ENCODE measurements at places on chromosomes 6 and 20.
A peak's percentile ranks its signal among the peaks of the same experiment; 100 is the strongest.

DNA sequence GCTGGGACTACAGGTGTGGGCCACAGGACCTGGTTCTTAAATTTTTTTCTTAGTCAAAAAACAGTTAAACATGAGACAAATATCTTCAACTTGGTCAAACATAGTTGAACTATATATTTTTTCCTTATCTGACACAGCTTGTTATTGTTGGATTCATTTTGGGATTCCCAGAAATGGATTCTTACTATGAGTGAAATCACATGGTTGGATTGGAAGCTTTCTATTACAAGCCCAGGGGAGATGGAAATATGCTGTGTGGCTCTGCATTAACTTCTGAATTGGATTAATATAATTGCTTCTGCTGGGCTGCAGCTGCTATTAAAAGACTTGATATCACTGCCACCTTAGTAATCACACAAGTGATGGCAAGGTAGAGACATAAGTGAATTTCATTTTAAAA lies 126.4 kb upstream of the DUSP22 start:
- no peak for DNase-seq

DNA sequence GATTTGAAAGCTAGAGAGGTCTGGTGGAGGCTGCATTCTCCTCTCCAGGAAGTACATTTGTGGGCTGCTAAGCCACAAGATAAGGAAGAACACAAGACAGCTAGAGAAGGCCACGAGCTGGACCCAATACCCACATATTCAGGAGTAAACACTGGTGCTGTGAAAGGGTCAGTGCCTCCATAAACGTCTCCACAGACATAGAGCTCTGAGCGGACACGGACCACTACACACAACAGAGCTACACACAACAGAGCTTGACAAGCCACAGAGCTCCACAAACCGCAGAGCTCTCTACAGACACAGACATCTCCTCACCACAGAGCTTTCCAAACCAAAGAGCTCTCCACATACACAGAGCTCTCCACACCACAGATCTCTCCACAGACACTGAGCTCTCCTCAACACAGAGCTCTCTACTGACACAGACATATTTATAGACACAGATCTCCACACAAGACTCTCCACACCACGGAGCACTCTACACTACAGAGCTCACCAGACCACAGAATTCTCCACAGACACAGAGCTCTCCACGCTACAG lies 51.9 kb downstream of the ERMARD start:
- no peak for DNase-seq

GRCh38 chr6:36455486-36456027 lies 12.8 kb downstream of the KCTD20 start:
- no peak for DNase-seq

DNA sequence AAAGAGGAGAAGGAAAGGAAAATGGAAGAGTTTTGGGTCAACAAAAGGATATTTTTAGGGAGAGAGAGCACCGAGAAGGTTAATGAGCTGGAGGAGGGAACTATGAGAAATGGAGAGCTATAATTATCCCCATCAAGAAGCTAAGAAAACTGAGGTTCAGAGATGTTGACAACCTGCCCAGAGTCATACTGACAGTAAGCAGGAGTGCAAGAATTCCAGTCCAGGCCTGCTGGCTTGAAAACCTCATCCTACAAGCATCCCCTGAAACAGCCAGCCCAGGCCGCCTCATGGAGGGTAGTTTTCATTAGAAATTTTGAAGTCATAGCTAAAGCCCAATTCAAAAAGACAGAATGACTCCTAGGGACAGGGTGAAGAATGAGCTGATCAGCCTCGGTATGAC lies 172.1 kb upstream of the LRFN2 start:
- DNase-seq: no peak

- no peak for DNase-seq
These were observed 16.2 kb upstream of the BCAS1 start for GRCh38 chr20:54086507-54087039.

GRCh38 chr20:32557319-32557718 lies 27.8 kb downstream of the NOL4L start:
- no peak for DNase-seq

- no peak for DNase-seq
These were observed 92.7 kb downstream of the PRL start for GRCh38 chr6:22204153-22204552.

- DNase-seq: no peak
These were observed 12.0 kb upstream of the SERPINB9 start for GRCh38 chr6:2915150-2915549.

GRCh38 chr20:41617059-41617901 lies 897 bp downstream of the CHD6 start:
- DNase-seq: peak; percentile 53

GRCh38 chr20:45347936-45348778 lies at the start of gene SDC4:
SDC4 (minus strand) TSS chr20:45348424; CDS start chr20:45348384, 40 bp downstream.
- no peak for DNase-seq

GRCh38 chr6:112863753-112864152 lies 516.6 kb downstream of the RFPL4B start:
- no peak for DNase-seq

GRCh38 chr6:72699159-72699558 lies 77.3 kb downstream of the KCNQ5 start:
- DNase-seq: no peak

DNA sequence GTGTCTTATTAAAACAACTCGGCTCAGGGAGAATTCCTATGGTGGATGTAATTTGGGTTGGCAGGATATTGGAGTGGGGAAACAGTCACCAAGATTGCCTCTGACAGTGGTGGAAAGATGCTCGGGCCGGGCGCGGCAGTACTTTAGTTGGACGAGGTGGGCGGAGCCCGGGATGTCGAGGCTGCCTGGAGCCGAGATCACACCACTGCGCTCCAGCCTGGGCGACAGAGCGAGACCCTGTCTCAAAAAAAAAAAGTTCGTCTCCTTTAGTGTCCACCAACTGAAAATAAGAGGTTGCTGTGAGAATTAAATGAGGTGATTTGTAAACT lies 621 bp downstream of the NOL7 start:
- no peak for DNase-seq

DNA sequence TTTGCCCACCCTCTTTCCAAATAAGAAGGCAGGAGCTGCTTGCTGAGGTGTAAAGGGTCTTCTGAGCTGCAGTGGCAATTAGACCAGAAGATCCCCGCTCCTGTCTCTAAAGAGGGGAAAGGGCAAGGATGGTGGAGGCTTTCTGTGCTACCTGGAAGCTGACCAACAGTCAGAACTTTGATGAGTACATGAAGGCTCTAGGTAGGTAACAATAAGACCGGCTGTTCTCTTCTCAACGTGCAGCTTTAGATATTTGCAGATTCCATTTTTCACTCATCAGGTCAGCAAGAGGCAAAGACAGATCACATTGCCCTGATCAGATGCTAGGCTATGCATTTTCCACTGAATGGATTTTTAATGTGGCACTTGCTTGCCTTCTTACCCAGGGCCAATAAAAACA lies at the start of gene FABP7:
FABP7 (plus strand) TSS at position 50 of the 400 bp plus-strand sequence; CDS start at position 129, 79 bp downstream.
- no peak for DNase-seq

GRCh38 chr6:2854396-2854982 lies 12.8 kb upstream of the SERPINB1 start:
- DNase-seq: no peak

DNA sequence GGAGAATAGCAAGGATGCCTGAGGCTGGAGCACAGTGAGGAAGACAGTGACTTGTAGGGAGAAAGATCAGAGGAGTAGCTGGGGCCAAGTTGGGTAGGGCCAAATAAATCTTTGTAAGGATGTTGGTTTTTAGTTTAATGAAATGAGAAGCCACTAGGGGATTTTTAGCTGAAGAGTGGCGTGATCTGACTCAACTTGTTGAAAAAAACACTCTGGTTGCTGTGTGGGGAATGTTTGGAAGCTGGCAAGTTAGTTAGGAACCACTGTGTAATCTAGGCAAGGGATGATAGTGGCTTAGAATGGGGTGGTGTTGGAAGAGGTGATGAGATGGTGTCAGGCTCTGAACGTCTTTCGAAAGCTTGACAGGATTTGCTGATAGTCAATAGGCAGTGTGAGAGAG lies 176.1 kb upstream of the HDDC2 start:
- no peak for DNase-seq

DNA sequence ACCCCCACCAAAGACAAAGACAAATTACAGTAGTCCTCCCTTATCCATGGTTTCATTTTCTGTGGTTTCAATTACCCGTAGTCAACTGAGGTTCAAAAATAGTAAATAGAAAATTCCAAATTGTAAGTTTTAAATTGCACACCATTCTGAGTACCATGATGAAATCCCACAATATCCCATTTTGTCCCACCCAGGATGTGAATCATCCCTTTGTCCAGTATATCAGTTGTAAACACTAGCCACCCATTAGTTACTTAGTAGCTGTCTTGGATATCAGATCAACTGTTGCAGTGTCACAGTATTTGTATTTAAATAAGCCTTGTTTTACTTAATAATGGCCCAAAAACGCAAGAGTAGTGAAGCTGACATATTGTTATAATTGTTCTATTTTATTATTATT lies 364.0 kb upstream of the ARID1B start:
- DNase-seq: no peak

- no peak for DNase-seq
These were observed 24.0 kb downstream of the SLC13A3 start for GRCh38 chr20:46627234-46627633.

DNA sequence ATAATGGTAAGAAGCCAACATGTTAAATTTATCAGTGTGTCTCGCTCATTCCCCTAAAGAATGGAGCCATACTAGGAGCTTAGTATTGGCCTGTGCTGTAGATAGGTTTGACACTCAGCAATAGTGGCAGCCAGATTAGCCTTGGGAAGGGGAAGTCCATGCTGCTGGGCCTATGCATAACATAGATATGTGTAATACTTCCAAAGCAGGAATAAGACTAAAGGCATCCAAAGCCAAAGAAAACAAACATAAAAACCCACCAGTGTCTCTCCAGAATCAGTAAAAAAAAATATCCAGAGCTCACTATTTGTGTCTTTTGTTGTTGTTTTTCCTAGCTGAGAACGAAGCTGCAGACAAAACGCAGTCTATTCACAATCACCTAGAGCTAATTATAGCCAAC lies 104.2 kb upstream of the STXBP5 start:
- no peak for DNase-seq

- no peak for DNase-seq
These were observed 393.6 kb upstream of the JAG1 start for GRCh38 chr20:11067359-11067758.

DNA sequence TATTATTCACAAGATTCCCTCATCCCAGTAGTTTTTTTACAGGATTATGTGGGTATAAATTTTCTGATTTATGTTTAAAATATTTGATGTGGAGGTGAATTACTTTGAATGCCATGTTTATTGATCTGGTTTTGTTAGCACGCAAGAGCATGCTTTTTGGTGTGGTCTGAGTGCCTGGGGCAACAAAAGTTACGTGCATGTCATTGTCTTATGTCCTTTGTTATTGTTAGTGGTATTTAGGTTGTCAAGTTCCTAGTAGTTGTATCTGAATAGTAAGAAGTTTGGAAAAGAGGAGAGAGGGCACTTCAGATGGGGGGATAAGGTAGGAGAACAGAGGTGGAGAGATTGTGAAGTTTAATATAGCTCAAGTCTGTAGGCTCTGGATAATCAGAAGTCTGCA lies 95.0 kb downstream of the ATRN start:
- DNase-seq: no peak

DNA sequence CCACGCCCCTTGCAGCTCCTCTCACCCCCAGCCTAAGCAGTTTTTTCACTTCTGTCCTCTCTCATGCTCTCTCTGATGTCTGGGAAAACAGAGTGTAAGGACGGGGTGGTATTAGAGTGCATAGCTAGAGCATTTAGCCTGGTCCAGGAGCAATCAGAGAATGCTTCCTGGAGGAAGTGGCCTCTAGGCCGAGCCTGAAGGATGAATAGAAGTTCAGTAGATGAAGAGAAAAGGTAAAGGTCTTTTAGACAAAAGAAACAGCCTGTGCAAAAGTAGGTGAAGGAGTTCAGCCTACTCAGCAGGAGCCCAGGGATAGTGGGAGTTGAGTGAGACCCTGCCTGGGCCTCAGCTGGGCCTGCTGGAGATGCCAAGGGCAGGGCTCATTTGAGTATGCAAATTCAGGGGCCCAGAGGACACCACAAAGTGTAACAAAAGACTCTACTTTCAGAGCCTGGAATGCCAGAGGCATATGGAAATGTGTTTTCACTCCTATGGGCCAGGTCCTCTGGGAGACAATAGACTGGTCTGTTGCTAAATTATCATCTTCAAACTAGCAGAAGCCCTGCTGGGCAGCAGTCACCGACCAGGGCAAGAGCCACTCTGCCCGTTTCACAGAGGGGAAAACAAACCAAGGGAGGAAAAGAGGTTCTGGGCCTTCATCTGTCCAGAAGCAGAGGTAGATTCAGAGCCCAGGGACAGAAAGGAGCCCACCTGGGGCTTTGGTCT lies 19.7 kb upstream of the TM9SF4 start:
- no peak for DNase-seq

GRCh38 chr6:151490996-151491395 lies 2.8 kb upstream of the CCDC170 start:
- DNase-seq: no peak

- no peak for DNase-seq
These were observed 609.3 kb upstream of the CITED2 start for GRCh38 chr6:139983555-139984276.

GRCh38 chr20:13995086-13995665 lies at the start of gene MACROD2:
MACROD2 (plus strand) TSS chr20:13995516.
- DNase-seq: peak; percentile 100

- DNase-seq: no peak
These were observed 33.9 kb downstream of the PSMG4 start for GRCh38 chr6:3292431-3293197.

DNA sequence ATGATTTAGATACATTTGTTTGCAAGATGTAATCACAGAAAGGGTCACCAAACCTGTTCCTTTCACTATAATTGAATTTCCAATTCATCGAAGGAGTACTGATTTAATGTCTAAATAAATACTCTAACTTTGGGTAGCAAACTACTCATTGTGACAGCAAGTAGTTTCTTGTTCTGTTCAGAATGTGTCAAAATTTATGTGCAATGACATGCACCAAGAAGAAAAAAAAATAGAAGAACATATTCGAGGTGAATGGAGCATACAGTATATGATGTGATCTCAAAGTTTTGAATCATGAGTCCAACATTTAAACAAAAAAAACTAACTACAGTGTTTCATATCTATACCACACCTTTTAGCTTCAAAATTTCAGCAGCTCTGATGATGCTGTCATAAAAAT lies 583.6 kb upstream of the MMS22L start:
- no peak for DNase-seq

GRCh38 chr20:24971376-24972101 lies 21.0 kb downstream of the APMAP start:
- no peak for DNase-seq

GRCh38 chr6:139584599-139584998 lies 210.2 kb upstream of the CITED2 start:
- no peak for DNase-seq

- no peak for DNase-seq
These were observed 35.8 kb upstream of the IYD start for GRCh38 chr6:150332939-150333584.

DNA sequence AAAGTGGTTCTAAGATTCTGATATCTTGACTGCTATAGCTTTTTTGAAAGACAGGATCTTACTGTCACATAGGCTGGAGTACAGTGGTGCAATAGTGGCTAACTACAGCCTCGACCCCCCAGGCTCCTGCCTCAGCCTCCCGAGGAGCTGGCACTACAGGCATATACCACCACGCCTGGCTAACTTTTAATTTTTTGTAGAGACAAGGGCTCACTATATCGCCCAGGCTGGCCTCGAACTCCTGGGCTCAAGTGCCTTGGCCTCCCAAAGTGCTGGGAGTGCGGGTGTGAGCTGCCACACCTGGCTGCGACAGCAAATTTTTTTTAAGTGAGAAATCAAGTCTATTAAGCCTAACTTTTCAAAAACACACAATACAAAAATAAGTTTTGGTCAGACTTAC lies 106.6 kb downstream of the NOL4L start:
- no peak for DNase-seq

Measured in SHP77 (cell line).